ENCODE measurements at places on chromosomes 7 and 10.

GRCh38 chr7:150716368-150716767 is at the start of gene GIMAP1:
Gene GIMAP1, plus strand, starts transcription at chr7:150716613. Its CDS starts 2,435 bp downstream, at chr7:150719048.
- no peak for DNase-seq

GRCh38 chr7:49635800-49636199 is 137.6 kb upstream of the VWC2 start:
- DNase-seq = no peak

GRCh38 chr7:98329791-98330373 is 48.4 kb downstream of the BRI3 start:
- DNase-seq = no peak

DNA sequence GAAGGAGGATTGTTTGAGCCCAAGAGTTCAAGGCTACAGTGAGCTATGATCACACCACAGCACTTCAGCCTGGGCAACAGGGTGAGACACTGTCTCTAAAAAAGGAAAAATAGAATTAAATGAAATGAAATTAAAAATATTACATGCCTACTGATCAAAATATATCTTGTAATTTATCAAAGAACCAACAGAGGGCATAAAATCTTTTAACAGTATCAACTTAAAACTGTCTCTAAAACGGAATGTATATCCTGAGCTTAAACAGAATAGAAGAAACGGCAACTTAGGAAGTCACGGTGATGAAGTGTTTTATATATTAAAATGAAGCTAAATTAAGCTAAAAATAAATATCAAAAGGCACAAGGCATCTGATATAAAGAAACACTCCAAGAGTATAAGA is 78.8 kb downstream of the MTPAP start:
- no peak for DNase-seq

GRCh38 chr7:10474048-10474447 is 499.6 kb upstream of the PHF14 start:
- no peak for DNase-seq

DNA sequence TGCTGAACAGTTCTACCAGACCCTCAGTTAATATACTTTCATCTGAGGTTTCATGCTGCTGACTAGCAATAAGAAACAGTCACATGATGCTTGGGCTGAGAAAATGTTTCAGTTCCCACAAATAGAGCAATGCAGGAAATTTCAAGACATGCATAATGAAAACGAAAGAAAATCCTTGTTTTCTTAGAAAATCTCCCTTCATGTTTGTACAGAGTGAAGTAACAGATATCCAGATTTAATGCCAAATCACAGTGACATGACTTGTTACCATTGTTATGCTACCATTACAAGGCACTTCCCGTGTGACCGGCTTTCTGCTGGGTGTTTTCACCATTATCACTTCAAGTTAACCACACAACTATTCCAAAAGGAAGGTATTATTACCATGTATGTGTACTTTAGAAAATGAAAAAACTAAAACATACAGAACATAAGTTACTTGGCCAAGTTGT is 121.7 kb downstream of the DOCK4 start:
- DNase-seq = no peak

- DNase-seq = no peak
These were observed 74.6 kb upstream of the CPXM2 start for GRCh38 chr10:123965973-123966895.

DNA sequence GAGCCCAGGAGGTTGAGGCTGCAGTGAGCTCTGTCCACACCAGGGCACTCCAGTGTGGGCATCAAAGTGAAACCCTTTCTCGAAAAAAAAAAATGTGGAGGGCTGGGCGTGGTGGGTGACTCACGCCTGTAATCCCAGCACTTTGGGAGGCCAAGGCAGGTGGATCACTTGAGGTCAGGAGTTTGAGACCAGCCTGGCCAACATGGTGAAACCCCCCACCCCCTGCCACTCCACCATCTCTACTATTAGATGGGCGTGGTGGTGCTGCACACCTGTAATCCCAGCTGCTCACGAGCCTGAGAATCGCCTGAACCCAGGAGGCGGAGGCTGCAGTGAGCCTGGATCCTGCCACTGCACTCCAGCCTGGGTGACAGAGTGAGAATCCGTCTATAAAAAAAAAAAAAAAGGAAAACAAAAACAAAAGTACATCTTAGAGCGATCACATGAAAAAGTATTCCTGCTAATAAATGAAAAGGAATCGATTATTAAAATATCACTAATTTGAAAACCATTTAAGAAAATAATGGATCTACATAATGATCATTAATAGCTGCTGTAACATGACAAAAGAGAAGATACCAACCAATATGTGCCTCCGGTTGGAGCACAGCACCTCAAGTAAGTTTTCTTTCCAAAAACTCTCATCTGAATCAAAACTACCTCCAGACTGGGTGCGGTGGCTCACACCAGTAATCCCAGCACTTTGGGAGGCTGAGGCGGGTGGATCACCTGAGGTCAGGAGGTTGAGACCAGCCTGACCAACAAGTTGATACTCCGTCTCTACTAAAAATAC is 4.9 kb downstream of the HNRNPF start:
- no peak for DNase-seq

GRCh38 chr7:23475576-23475839 is 5.2 kb upstream of the IGF2BP3 start:
- no peak for DNase-seq

DNA sequence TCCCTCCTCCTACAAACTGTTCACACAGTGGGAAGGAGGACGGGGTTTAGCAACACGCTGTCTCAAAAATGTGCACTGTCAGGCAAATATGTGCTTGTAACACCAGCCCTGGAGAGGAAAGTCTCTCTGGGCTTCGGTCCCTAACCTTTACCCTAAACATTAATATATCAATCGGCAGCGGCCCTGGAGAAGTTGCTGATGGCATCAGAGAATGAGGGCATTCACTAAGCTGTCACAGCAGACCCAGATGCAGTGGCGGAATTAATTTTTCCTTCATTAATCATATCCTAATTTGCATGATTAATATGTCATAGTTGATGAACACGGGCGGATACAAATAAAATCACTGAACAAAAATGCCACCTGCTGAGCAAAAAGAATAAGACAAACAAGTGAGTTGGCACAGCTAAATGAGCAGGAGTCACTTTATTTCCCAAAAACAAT is 45.2 kb upstream of the INSIG1 start:
- no peak for DNase-seq

- DNase-seq = no peak
These were observed 116.6 kb upstream of the WDR11 start for GRCh38 chr10:120734483-120735078.

- peak; percentile 83 for DNase-seq
These were observed at the start of gene CALU for GRCh38 chr7:128739048-128739962. Gene CALU, plus strand, starts transcription at chr7:128739359. Its CDS starts 9,225 bp downstream, at chr7:128748584.

DNA sequence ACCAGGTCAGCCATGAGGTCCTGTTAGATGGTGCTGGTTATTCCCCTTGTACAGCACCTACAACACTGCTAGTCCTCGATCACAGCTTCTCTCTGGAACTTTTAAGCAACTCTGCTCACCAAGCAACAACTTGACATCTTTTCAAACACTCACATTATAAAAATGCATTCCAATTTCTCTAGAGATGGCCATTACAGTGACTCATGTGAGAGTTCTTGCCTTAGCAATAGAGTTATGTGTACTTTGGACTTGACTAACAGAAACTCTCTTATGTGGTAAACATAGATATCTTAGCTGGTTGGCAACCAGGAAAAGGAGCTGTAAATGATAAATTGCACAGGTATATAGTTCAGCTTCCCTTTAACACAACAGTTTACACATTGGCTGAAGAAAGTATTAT is 122.2 kb downstream of the PDE1C start:
- DNase-seq = no peak

DNA sequence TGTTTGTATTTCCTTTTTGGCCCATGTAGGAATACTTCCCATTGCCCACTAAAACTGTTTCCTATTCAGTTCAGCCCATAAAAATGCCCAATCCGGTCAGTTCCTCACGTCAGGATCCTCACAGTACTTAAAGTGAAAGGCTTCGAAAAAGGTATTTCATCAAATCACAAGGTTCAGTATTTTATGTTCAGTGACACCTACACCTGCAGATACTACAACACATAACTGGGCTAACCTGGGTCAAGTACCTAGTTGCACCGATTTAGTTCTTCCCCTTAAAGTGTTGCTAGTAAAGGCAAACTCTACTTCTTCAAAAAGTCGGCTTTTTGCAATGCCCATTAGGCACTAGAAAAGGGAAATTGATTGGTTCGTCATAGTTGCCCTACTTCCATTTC is 1.1 kb downstream of the SNX13 start:
- no peak for DNase-seq

GRCh38 chr7:138970952-138971351 is 10.2 kb downstream of the KIAA1549 start:
- DNase-seq = no peak

DNA sequence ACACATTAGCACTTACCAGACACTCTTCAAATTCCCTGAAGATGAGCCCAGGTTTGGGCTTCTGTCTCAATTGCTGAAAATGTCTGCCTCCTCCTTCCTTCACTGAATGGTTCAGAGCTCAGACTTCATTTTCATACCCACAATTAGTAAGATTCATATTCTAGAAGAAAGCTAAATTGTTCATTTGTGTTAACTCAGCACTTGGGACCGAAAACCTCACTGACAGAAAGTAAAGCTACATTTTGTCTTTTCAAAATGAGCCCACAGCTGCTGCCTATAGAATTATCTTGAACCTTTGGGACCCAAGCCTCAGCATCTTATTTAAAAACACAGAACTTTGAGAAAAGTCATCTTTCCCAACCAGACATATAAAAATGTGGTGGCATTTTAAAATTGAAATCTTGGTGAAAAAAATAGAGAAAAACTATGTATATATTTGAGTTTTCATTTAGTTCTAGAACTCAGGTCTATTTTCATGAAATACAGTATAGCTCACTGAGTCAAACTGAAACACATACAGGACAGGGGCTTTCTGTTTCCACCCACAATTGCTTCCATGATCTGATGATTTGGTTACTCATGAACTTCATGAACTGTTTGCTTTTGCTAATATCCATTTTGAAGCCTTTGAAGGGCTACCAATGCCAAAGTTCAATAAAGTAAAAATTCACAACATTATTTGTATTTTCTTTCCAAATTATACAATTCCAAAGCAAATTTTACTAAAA is 119.1 kb upstream of the PFKP start:
- no peak for DNase-seq

DNA sequence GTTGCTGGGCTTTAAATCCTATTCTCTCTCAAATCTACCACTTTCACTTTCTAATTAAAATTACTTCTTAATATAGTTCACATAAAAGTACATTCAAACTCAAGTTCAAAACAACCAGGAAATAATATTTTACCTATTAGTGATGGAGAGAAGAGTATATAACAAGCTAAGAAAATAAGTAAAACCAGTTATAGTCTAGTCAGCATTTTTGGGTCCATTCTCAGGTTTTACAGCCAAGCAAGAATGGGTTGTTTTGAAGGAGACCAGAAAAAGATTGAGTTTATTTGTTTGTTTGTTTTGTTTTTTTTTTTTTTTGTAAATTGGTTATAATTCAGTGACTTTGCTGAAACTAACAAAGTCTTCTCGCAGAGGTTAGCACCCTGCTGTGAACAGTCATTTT is 106.3 kb upstream of the PTPRZ1 start:
- DNase-seq = no peak

GRCh38 chr10:42958142-42958868 is 118.6 kb upstream of the RET start:
- DNase-seq = no peak

DNA sequence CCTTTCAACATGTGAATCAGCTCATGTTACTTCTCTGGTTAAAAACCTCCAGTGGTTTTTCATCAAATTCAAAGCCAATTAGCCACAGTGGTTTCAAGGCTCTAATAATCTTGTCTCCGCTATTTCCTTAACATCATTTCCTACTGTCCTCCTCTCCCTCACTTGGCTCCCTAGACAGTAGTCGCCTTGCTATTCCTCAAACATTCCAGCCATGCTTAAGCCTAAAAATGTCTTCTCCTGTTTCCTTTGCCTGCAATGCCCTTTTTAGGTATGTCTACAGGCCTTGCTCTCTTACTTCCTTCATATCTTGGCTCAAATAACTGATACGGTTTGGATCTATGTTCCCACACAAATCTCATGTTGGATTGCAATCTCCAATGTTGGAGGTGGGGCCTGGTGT is 779.4 kb upstream of the LRRN3 start:
- no peak for DNase-seq

- no peak for DNase-seq
These were observed 16.5 kb upstream of the KNDC1 start for GRCh38 chr10:133143546-133143945.

DNA sequence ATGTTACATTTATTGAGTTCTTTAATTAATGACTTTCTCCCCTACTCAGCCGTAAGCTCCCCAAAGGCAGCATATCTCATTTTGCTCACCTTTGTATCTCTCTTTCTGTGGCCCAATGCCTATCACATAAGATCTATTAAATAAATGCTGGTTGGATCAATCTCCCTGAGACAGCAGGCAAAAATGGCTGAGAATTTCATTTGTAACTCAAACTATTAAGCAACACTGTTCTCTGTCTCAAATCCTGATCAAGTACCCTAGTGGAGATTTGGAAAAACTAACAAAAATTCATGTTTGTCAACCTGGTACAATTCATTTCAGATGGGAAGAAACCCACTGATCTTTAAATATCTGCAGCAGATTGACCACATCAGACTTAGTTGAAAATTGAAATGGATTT is 127.4 kb downstream of the ZFAND4 start:
- no peak for DNase-seq

DNA sequence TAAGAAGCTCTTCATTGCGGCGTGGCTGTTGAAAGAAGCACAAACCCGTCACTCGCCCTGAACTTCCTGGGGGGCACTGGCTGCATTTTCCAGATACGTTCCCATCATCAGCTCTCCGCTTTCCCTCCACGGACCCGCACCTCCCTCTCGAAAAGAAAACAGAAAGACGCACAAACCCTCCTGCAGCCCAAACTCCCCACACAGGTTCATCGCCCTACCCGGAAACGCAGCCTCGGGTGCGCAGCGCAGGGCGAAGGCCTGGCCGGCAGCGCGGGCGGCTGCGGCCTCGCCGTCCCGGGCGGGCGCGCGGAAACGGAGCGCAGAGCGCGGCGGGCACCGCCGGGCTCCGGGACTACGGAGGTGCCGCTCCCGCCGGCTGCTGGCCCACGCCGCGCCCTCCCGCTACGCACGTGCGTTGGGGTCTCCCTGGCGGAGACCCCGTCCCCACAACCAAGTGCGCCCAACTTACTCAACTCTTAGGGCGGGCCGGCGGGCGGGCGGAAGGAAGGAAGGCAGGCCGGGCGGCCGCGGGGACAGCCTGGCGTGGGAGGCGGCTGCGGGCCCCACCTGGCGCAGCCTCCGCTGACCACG is 822 bp downstream of the ZNF800 start:
- no peak for DNase-seq

GRCh38 chr10:4024027-4024426 is 239.0 kb upstream of the KLF6 start:
- DNase-seq = no peak

DNA sequence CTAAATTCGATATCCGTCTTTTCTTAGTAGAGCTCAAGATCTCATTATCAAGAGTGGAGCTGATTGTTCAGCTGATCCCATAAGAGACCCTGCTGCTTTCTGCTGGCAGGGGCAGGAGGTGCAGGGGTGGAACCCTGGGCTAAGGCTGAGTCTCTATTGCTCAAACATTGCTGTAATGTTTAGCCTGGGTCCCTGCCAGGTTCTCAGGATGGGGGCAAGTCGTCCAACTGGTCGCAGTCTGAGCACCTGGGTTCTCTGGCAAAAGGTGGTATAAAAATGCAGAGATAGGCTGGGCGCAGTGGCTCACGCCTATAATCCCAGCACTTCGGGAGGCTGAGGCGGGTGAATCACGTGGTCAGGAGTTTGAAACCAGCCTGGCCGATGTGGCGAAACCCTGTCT is 62.0 kb upstream of the NRBF2 start:
- peak; percentile 37 for DNase-seq

- no peak for DNase-seq
These were observed 231.4 kb downstream of the KCND2 start for GRCh38 chr7:120504386-120504785.

- DNase-seq = no peak
These were observed 138.0 kb downstream of the TACC2 start for GRCh38 chr10:122126763-122127659.
